ENCODE measurements at places on chromosomes 5 and 9.

DNA sequence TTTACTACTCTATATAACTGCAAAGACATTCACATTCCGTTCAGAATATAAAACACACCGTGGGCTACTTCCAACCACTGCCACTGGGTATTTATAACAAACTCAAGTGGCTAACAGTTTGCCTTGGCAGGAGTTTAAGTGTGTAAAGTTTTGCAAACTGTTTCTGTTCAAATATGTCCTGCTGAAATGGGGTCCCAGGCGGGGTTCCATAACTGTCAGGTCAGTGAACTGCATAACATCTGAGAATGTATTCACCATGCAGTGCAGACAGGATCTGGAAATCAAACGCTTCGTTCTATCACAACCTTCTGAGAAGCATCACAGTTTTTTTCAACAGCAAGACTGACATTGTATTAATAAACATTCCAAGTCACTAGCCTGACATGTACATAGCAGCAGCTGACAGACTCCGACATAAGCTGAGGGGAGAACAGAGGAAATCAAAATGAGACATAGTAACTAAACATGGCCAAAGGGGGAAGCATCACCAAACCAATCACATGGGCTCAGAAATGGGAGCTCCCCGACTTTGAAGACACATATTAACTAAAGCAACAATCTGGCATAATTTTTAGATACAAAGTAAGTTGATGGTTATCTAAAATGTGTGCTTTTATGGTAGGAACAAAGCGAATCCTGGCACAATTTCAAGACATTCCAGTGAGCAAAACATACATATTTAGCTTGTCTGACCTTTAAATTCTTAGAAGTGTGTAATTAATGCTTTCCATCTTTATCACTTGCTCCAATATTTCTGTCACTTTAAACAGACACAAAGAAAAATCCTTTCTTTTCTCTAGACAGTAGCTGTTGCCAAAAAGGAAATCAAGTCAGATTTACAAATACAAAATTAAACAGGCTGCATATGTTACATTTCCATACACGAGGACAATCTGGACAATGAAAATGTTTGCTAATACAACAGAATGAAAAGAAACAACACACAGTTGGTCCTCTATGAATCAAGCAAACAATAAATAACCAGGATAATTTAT is 156.8 kb downstream of the MAPKAP1 start:
- DNase-seq, result no peak

- DNase-seq, result peak; percentile 96
Measured at GRCh38 chr5:141524604-141525597, 36.0 kb downstream of the PCDHGC5 start.

GRCh38 chr9:114638404-114638803 is 19.2 kb downstream of the TEX53 start:
- no peak for DNase-seq

- DNase-seq, result no peak
Measured at GRCh38 chr5:91179018-91179417, 204.1 kb downstream of the ARRDC3 start.

DNA sequence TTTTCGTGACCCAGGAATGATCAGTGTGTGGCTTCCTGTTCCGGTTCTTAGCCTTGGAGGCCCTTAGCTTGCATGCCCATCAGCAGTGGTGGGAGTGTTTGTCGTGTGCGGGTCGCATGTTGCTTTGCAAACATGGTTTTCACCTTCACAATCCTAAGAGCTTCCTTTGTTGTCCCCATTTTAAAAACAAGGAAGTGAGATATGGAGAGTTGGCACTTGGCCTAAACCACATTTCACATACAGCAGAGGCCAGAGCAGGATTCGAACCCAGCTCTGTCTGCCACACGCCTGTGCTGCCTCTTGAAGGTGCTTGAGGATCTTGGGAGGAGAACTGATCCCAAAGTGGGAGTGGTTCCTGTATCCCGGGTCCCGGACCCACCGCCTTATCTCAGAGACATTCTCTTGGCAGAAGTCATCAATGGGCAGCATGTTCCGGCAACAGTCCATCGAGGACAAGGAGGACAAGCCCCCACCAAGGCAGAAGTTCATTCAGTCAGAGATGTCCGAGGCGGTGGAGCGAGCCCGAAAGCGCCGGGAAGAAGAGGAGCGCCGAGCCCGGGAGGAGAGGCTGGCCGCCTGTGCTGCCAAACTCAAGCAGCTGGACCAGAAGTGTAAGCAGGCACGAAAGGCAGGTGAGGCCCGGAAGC is 38.2 kb upstream of the POMT1 start:
- DNase-seq, result no peak

GRCh38 chr9:112349008-112349333 is 15.6 kb upstream of the PTBP3 start:
- DNase-seq, result no peak

GRCh38 chr9:7970681-7971330 is 171.2 kb upstream of the DMAC1 start:
- DNase-seq, result no peak

GRCh38 chr5:142107736-142108431 is 695 bp upstream of the NDFIP1 start:
- DNase-seq, result no peak

- no peak for DNase-seq
Measured at GRCh38 chr9:120820095-120820494, 22.6 kb downstream of the PSMD5 start.

DNA sequence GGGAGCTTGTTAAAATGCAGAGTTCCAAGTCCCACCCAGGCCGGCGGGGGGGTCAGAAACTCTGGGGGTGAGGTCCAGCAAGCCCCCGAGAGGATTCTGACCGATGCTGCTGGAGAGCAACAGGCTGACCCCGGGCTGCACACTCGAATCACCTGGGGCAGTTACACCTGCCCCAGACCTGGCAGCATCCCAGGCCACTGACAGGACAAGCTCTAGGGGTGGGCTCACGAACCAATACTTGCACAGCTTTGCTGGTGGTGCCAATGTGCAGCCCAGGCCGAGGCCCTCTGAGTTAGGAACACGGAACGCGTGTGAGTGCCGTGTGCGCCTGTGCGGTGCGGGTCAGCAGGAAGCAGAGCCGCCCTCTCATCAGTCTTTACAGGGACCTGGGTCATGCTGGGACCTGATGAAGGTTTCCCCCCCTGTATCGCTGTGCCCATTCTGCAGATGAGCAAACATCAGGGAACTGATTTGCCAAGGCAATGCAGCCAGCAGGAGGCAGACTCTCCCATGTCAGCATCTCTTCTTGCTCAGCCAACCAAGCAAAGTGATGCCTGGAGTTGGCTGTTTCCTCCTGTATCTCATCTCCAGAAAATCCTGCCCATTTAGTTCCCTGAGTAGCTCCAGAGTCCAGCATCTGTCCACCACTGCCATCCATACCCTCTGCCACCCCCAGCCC is 16.3 kb downstream of the FAM163B start:
- no peak for DNase-seq

DNA sequence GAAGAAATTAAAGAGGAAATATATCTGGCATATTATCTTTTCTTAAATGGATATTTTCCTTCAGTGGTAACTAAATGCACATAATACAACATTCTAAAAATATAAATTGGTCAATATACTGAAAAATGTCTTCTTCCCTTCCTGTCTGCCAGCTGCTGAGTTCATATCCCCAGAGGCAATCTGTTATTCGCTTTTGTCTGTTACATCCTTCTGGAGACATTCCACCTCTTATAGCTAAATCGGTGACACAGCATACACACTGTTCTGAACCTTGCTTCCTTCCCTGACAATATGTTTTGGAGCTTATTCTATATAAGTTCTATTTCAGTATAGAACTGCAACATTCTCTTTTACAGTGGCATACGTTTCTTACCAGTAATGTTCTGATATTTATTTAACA is 147.8 kb downstream of the TENT4A start:
- no peak for DNase-seq

GRCh38 chr5:172499287-172499686 is 45.0 kb upstream of the SH3PXD2B start:
- DNase-seq, result no peak

Data from NCI-H1694 (cell line).